Nucleus accumbens (tissue), 56 donors: ENCODE measurements at places on chromosomes 7 and 10.

DNA sequence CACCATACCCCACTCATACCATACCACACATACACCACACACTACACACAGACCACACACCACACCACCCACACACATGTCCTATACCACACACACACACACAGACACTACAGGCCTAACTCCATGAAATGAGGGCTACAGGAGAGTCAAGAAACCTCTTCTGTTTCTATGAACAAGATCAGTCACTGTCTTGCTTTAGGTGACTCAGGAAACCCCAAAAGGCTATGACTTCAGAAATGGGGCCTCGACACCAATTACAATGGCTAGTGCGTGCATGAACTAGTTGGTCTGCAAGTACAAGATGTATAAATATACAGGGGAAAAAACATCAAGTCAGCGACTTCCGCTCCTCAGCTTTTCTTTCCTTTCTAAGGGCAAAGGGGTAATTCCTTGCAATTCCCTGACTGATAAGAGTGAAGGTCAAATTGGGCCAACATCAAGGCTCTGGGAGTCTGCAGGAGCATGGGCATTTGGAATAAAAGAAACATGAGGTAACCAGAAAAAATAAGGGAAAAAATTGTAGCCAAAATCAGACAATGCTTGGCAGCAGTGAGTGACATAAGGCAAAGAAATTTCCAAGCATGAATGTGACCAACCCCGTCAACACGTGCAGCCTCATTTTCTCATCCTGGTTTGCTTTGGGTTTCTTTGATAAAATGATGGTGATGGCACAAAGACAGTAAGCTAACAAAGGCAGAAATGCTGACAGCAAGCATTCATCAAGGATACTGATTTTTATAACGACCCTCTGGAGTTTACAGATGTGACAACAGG is 1.5 kb downstream of the PKD1L1 start:
- DNase-seq: no peak

- DNase-seq: no peak
These were observed 235.7 kb downstream of the EBF3 start for GRCh38 chr10:129728246-129728820.

- DNase-seq: no peak
These were observed 9.3 kb upstream of the AKR1D1 start for GRCh38 chr7:138066954-138067394.

DNA sequence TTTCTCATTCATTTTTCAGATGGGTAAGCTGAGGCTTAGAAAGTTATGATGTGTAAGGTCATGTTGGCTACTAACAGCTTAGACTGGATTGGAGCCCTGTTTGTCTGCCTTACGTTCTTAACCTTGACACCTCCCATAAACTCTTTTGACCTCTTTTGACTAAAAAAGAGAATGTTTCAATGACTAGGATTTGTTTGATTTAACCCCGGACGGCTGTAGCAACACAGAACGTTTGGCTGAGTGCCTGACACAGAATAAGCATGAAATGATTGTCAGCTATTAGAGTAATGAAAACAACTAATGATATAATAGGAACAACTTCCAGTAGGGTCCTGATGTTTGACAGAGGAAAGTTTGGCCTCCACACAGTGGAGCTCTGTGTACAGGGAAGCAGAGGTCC is 83.3 kb upstream of the PDZD8 start:
- no peak for DNase-seq

- no peak for DNase-seq
These were observed 35.5 kb downstream of the SVOPL start for GRCh38 chr7:138665669-138666140.

DNA sequence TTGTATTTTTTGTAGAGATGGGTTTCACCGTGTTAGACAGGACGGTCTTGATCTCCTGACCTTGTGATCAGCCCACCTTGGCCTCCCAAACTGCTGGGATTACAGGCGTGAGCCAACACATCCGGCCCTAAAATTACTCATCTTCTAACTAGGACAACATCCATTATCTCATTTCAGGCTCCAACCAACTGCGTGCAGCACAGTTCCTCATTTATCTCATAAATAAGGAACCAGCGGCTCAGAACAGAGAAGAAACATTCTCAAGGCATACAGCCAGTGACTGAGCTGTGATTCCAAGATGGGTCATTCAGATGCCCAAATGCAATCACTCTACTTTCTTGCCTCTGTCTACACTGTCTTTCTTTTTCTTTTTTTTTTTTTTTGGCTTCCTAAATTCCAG is 356.1 kb downstream of the ELMO1 start:
- DNase-seq: no peak

- no peak for DNase-seq
These were observed 157.4 kb downstream of the ST7 start for GRCh38 chr7:117110480-117111315.

GRCh38 chr7:107035446-107035845 is 9.1 kb upstream of the PRKAR2B start:
- DNase-seq: no peak

DNA sequence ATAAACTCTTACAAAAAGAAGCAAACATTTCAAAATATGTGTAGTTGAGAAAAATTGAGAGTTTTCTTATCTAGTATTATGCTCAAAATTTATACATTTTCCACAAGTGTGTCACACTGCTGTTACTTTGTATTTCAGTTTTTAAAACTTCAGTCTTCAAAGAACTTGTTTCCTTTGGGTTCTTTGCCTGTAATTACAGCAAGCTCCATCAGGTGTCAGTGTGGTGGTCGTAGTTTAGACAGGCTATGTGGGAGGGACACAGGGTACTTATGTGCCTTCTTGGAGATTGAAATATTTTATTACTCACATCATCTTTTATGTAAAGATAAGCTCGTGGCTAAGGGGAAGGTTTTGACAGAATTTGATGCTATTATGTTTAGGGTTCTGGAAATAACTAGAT is 360.5 kb downstream of the FGFR2 start:
- no peak for DNase-seq
